Muscle of arm (tissue), 14 donors: ENCODE measurements at places on chromosomes 12 and 14.

GRCh38 chr12:132386926-132387497 lies 57.6 kb upstream of the GALNT9 start:
- no peak for DNase-seq

- no peak for DNase-seq
Measured at GRCh38 chr12:43841253-43841652, 5.4 kb downstream of the TMEM117 start.

- no peak for DNase-seq
Measured at GRCh38 chr14:58055497-58056010, 96.5 kb downstream of the ARMH4 start.

DNA sequence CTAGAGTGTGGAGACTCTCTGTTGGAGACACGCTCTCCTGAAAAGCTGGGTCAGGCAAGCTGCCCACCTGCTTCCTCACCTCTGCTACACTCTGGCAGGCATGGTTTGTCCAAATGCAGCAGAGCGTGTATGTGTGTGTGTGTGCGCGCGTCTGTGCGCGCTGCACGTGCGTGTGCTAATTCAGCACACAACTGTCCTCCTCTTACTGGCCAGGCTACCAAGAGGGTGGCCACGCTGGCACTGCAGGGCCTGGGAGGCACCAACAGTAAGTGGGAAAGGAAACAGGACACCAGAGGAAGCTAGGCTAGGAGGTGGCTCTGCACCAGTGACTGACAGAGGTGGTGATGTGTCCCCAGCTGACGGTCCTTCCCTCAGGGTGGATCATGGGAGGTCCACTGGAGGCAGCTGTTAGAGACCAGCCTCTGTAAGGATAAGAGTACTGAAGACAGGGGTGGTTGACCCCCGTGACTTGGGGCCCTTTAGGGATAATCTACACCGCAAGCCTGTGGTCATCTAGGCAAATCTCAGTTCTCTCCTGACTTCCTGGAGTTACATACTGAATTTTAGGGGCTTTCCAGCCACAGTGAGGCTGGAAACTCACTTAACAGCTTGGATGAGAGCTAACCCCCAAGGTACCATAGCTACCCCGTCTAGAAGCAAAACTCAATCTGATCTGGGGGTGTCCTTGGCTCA lies 15.6 kb upstream of the TFCP2 start:
- DNase-seq, result no peak

DNA sequence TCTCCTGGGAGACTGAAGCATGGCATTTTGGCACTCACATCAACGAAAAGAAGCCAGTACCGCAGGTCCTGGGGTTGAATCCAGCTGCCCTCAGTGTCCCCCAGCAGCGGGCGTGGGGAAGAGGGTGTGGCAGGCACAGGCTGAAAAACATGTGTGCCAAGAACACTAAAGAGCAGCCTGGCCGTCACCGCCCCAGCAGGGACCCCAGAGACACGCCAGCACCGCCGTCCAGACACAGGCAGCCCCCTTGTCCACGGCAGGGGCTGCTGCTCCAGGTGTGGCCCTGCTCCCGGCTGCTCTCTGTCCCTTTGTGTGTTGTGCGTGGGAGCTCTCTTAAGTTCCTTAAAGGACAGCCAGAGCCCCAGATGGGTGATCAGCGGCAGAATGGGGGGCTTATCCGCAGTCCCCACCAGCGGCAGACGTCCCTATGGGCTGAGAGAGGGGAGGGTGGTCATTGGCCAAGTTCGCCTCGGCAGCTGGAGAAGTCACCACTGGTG lies 556 bp downstream of the PHETA1 start:
- no peak for DNase-seq

GRCh38 chr14:45902241-45902640 lies 649.2 kb upstream of the MIS18BP1 start:
- DNase-seq, result no peak

- DNase-seq, result no peak
Measured at GRCh38 chr14:50739186-50739585, 71.1 kb upstream of the SAV1 start.

GRCh38 chr12:92615703-92616102 lies 87.1 kb upstream of the PLEKHG7 start:
- no peak for DNase-seq

DNA sequence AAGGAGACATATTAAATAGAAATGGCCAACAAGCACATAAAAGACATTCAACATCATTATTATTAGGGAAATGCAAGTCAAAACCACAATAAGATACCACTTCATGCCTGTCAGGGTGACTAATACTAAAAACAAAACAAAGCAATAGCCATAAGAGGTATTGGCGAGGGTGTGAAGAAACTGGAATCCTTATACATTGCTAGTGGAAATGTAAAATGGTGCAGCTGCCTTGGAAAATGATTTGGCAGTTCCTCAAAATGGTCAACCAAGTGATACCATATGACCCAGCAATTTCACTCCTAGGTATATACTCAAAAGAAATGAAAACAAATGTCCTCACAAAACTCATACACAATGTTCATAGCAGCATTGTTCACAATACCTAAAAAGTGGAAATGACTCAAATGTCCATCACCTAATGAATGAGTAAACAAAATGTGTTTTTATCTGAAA lies 27.0 kb downstream of the GPR135 start:
- no peak for DNase-seq

DNA sequence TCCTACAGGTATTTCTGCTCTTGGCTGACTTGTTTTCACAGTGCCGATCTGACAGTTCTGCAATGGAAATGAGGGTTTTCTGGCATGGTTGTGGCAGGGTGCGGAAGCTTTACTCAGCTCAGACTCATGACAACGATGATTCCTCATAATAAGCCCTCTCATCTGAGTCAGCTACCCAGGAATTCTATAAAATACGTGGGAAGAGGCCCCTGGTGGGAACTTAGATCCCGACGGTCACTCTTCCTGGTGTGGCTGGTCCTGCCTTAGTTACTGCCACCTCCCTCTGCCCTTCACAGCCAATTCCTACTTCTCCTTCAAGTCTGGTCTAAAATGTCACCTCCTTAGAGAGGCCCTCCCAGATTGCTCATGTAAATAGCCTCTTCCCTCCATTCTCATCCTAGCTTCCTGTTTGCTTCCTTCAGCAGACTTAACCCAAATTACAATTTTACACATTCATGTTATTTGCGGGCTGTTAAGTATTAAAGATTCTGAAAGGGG lies 104.2 kb upstream of the MAP1LC3B2 start:
- no peak for DNase-seq

DNA sequence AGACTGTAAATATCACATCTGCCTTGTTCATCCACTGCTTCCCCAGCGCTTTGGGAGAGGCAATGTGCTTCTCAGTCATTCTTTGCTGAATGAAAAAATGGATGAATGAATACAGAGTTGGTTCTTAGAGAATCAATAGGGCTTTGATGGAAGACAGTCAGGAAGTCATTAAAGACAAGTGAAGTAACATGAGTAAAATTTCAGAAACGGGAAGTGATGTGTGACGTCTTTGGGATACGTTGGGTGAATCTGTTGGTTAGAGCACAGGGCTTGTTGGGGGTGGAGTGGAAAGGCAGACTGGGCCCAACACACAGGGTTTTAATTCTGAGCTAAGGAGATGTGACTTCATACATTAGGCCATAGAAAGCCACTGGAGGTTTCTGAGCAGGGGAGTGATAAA lies 39.0 kb upstream of the NRXN3 start:
- no peak for DNase-seq

GRCh38 chr12:25583545-25583944 lies 30.5 kb upstream of the LMNTD1 start:
- peak; percentile 27 for DNase-seq

- DNase-seq, result no peak
Measured at GRCh38 chr14:101504096-101504948, 57.0 kb upstream of the DIO3 start.

- DNase-seq, result no peak
Measured at GRCh38 chr14:54577977-54578376, 11.0 kb downstream of the SAMD4A start.

- no peak for DNase-seq
Measured at GRCh38 chr14:30402846-30403245, 156.1 kb upstream of the G2E3 start.

- no peak for DNase-seq
Measured at GRCh38 chr12:1781772-1782171, 38.6 kb upstream of the LRTM2 start.

GRCh38 chr12:128672893-128673292 lies 150.9 kb downstream of the SLC15A4 start:
- no peak for DNase-seq

DNA sequence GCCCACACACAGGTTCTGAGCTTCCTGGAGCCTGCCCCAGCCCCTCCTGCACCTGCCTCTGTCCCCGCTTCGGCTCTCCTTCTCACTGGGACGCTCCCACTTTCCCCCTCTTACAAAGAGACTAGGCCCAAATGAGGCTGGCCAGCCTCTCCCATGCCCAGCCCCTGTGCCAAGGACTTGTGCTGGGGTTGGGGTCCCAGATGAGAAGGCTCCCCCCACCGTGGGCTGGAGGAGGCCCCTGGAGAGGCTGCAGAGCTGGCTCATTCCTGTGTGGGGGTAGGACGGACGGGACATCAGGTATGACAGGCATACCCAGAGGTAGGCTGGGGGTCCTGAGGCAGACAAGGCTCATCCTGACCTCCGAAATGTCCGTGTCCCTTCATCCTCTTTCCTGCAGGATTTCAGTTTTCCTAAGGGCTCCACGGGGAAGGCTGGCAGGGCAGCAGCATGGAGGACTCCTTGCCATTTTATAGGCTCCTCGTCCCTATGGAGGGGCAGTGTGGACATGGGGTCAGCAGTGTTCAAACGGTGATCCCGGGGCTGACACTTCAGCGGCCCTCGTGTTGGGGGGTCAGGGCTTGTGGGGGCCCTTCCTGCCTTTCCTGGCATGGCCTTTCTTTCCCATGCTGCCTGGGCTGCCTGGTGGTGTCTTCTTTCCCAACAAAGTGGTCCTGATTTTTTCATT lies 49.1 kb upstream of the MEG3 start:
- no peak for DNase-seq

- DNase-seq, result no peak
Measured at GRCh38 chr12:99110868-99111267, 465.8 kb downstream of the APAF1 start.

DNA sequence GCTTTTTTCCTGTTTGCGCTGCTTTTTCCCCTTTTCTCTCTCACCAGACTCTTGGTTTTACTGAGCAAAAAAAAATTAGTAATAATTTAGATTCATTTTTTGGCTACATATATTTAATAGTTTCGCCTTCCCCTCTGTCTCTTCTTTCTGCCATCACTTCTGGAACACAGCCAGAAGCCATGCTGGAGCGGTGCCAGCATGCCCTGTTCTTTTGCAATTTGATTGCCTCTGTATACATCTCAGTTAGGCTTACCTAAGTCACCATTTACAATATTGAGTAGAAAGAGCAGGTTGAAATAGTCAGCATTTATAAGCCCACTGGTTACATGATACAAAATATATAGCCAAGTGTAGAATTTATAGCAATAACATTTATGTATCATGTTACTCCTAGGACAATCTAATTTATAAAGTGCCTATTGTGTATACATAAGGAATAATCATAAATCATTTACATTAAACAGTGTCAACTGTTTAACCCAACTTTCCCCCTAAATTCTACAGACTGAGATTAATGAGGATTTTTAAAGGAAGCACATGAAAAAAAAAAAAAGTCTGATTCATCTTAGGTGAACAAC lies 413.8 kb upstream of the SOX5 start:
- peak; percentile 1 for DNase-seq

DNA sequence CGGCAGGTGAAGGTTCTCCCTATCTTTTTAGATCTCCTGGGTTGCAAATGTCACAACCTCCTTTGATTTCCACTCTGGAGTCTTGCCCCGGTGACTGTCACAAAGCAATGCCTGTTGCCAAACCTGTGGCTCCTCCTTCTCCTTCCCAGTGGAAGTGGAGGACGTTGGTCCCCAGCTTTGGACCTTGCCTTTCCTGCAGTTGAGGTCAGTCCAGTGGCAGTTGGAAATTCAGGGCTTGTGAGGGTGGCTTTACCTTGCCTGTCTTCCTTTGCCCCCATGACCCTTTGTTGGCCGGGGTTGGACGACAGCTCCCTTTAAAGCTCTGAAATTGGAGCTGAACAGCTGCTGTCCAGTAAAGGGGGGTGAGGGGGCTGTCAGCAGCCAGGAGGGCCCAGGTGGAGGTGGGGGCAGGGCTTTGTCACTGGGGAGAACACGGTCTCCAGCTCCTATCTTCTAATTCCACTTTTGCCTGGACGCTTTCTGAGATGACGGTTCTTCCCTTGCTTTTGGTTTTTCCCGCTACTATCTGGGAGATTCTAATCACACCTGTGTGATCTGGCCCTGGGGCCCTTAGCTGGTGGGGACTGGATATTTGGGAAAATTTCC lies 4.1 kb downstream of the TEAD4 start:
- no peak for DNase-seq

GRCh38 chr12:63093711-63094110 lies 57.3 kb downstream of the AVPR1A start:
- DNase-seq, result no peak

- DNase-seq, result no peak
Measured at GRCh38 chr12:28104316-28104715, 85.9 kb upstream of the CCDC91 start.

DNA sequence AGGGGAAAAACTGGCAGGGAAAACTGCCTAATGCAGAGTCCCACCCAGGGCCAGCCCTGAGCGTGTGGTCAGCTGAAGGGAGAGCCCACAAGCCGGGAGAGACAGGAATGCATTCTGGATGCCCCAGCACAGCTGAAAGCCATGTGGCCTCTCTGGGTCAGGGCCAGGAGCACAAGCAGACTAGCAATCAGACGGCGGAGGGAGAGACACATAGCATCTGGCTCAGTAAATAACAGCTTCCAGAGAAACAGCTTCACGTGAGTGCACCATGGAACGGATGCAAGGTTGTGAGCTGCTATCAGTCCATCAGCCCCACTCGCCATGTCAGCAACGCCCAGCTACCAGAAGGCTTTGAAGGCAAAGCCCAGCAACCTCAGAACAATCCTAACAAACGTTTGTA lies 28.2 kb upstream of the TMEM106C start:
- peak; percentile 59 for DNase-seq

DNA sequence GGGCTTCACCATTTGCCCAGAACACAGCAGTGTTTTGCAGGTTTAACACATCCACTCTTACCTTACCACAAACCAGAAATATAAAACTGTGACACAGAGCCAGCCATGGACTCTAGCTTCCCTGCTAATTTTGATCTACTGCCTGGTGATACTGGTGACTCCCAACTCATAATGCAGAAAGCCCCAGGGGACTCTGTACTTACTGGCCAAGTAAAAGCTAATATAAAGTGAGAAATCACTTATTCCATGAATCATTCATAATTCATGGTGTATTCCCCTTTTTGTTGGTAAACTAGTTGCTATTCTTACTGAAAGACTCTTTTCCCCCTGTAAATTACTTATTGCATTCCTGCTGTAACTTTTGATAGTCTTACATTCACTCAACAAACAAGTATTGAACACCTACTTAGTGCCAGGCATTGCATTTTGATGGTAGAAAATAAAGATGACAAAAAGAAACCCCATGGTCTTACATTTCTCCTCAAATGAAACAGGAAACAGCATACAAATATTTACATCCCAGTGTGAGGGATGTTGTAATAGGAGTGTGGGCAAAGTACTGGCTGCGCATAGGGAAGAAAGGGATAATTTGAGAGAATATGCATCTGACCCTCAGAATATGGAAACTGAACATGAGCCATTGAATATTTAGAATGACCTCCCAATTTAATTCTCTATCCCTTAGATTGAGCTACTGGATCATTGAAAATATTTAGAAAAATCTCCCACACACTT lies 279.6 kb downstream of the PDZRN4 start:
- DNase-seq, result no peak
